ENCODE measurements at places on chromosomes 7 and 10.

- no peak overlapping the region for H3K4me3 ChIP-seq
- no peak for DNase-seq
- H3K36me3 ChIP-seq = peaks cover 2% of the 10 kb centered on the region
These were observed 244.0 kb upstream of the ZWINT start for GRCh38 chr10:56605051-56605450.

DNA sequence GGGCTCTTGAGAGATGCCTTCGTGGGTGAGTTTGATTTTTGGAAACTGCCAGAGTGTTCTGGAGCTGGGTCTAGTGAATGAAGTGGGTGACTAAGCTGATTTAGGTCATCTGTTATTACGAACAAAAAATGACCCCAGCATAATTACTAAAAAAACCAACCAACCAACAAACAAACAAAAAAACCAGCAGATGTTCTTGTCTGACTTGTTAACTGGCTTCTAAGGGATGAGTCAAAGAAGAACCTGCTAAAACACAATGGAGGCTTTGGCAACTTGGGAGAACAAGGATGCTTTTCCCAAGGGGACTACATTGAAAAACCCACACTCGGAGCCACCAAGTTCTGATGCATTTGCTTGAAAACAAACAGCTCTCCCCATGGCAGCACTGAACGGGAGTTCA lies 11.5 kb downstream of the TACR2 start:
- no peak overlapping the region for H3K4me3 ChIP-seq
- H3K27me3 ChIP-seq = no peaks in the 10 kb centered on the region
- H3K36me3 ChIP-seq = peaks cover 47% of the 10 kb centered on the region
- no peak for DNase-seq
- H3K4me1 ChIP-seq = peaks cover 16% of the 10 kb centered on the region
- no peak overlapping the region for H3K27ac ChIP-seq

GRCh38 chr7:158579662-158580646 lies 7.7 kb downstream of the PTPRN2 start:
- H3K36me3 ChIP-seq = no peaks in the 10 kb centered on the region
- H3K4me1 ChIP-seq = no peaks in the 10 kb centered on the region
- DNase-seq = no peak

DNA sequence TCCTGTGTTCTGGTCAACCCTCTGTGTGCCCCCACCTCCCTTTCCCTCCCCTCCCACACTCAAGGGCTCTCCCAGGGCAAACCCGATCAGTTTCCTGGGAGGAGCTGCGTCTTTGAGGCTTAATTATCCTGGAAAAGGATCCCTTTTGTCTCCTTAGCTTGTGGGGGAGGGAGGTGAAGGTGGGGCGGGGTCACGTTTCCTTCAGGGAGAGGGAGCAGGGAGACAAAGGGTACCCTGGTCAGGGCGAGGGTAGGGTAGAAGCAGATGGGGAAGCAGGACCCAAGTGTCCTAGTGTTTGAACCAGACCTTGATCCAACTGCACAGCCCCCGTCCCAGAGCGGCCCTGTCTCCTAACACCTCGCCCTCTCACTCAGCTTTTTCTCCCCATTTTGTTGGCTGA lies 90.1 kb downstream of the HIF1AN start:
- DNase-seq = no peak
- no peaks in the 10 kb centered on the region for H3K36me3 ChIP-seq
- H3K4me1 ChIP-seq = peaks cover 2% of the 10 kb centered on the region
- H3K27ac ChIP-seq = no peak overlapping the region
- H3K27me3 ChIP-seq = peaks cover 83% of the 10 kb centered on the region

DNA sequence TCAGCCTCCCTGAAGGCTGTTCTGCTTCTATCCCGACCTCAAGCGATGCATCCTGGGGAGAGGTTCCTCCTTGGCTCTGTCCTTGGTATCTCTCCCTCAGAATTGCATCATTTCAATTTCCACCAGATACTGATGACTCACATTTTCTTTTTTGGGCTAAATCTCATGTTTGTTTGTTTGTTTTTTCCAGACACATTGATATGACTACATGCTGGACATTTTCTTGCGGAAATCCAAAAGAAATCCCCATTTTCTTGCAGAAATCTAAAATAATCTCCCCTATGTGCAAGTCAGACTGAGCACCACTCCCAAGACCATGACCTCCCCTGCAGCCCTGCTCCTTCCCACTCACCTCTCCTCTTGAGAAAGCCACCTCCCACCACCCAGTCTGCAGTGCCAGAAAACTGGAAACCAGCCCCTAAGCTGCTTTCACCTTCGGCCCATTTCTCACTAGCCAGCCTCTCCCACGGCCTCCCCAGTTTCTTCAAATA lies 260.2 kb upstream of the PRKCQ start:
- DNase-seq = no peak
- H3K27me3 ChIP-seq = peaks cover 25% of the 10 kb centered on the region
- H3K4me3 ChIP-seq = no peak overlapping the region

DNA sequence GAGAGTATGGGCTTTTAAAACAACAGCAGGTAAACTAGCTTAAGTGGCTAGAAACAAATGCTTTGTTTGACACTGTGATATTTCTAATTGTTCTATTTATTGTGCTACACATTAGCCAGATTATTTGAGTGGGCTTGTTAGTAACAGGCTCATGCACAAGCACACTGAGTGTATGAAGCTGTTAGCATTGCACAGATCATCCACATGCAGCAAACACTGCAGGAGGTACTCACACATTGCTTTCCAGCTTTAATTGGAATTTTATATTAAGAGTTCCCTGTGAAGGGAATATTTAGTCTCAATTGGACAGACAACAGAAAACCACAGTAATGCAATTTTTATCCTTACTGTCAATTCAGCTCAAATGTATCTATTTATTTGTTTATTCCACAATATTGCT lies 92.9 kb upstream of the ZNF804B start:
- H3K27ac ChIP-seq = no peak overlapping the region
- no peaks in the 10 kb centered on the region for H3K4me1 ChIP-seq
- no peaks in the 10 kb centered on the region for H3K27me3 ChIP-seq
- H3K4me3 ChIP-seq = no peak overlapping the region
- H3K36me3 ChIP-seq = peaks cover 4% of the 10 kb centered on the region

GRCh38 chr10:130138479-130138866 lies 2.3 kb downstream of the GLRX3 start:
- H3K4me1 ChIP-seq = peaks cover 40% of the 10 kb centered on the region
- H3K27ac ChIP-seq = peak overlapping the region; percentile 35
- no peak overlapping the region for H3K4me3 ChIP-seq
- no peak for DNase-seq
- peaks cover 9% of the 10 kb centered on the region for H3K36me3 ChIP-seq

DNA sequence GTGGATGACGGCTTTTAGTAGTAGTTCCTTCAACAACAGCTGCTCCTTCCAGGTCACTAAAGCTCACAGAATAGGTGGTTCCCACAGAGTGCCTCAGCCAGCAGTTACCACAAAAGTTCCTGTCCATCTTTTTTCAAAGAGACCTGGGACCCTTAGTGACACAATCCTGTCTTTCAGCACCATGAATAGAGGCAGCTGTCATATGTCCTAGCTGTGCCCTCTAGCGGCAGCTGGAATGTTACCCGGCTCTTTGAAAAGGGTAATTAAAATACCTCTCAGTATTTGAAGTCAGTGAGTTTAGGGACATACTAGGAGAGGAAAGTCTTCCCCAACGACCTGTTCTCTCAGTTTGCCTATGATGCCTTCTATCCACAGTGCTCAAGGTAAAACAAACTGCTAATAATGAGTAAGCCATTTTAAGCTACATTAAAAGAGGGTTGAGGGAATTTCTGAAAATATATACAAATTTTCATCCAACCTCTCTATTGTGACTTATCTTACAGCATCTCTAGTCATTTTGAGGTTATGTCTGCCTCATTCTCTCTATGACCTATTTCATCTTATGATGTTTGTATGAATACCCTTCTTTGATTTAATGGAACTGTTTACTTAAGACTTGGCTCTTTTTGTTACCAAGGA lies 290.8 kb downstream of the NXPH1 start:
- H3K27me3 ChIP-seq = no peaks in the 10 kb centered on the region
- no peaks in the 10 kb centered on the region for H3K36me3 ChIP-seq
- H3K4me3 ChIP-seq = no peak overlapping the region

DNA sequence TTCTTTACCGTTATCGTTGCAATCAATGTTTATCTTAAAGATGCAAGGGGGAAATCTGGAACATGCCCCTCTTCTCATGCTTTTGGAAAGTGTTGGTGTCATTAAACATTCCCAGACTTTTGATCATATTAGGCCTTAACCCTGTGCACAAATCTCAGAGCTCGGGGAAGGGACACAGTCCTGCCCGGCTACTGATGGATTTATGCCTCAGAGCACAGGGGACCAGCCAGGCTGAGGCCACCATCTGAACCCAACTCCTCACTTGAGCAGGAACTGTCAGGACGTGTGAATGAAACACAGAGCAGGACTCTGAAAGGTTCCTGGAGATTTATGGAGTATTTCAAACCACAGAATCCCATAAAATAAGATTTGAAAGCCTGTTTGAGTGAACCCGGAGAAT lies 132.0 kb upstream of the CXCL12 start:
- no peak for DNase-seq
- no peaks in the 10 kb centered on the region for H3K27me3 ChIP-seq
- H3K4me1 ChIP-seq = no peaks in the 10 kb centered on the region
- H3K36me3 ChIP-seq = peaks cover 2% of the 10 kb centered on the region
- H3K27ac ChIP-seq = no peak overlapping the region
- no peak overlapping the region for H3K4me3 ChIP-seq

GRCh38 chr7:127437241-127437640 lies 44.7 kb upstream of the ZNF800 start:
- H3K4me1 ChIP-seq = no peaks in the 10 kb centered on the region
- H3K27me3 ChIP-seq = peaks cover 20% of the 10 kb centered on the region
- no peak for DNase-seq
- no peak overlapping the region for H3K4me3 ChIP-seq

GRCh38 chr7:27122077-27122910 lies 8.3 kb downstream of the HOXA4 start:
- no peak overlapping the region for H3K27ac ChIP-seq
- H3K27me3 ChIP-seq = peaks cover 34% of the 10 kb centered on the region
- DNase-seq = no peak
- H3K4me1 ChIP-seq = no peaks in the 10 kb centered on the region
- H3K4me3 ChIP-seq = no peak overlapping the region
- peaks cover 3% of the 10 kb centered on the region for H3K36me3 ChIP-seq

- DNase-seq = no peak
- H3K36me3 ChIP-seq = no peaks in the 10 kb centered on the region
- no peak overlapping the region for H3K27ac ChIP-seq
- no peak overlapping the region for H3K4me3 ChIP-seq
- no peaks in the 10 kb centered on the region for H3K4me1 ChIP-seq
These were observed 167.6 kb downstream of the CXCL12 start for GRCh38 chr10:44217274-44217820.

- no peak overlapping the region for H3K27ac ChIP-seq
- H3K4me1 ChIP-seq = no peaks in the 10 kb centered on the region
- DNase-seq = no peak
- H3K27me3 ChIP-seq = no peaks in the 10 kb centered on the region
- no peak overlapping the region for H3K4me3 ChIP-seq
These were observed 36.3 kb downstream of the GARS1 start for GRCh38 chr7:30630986-30631385.

DNA sequence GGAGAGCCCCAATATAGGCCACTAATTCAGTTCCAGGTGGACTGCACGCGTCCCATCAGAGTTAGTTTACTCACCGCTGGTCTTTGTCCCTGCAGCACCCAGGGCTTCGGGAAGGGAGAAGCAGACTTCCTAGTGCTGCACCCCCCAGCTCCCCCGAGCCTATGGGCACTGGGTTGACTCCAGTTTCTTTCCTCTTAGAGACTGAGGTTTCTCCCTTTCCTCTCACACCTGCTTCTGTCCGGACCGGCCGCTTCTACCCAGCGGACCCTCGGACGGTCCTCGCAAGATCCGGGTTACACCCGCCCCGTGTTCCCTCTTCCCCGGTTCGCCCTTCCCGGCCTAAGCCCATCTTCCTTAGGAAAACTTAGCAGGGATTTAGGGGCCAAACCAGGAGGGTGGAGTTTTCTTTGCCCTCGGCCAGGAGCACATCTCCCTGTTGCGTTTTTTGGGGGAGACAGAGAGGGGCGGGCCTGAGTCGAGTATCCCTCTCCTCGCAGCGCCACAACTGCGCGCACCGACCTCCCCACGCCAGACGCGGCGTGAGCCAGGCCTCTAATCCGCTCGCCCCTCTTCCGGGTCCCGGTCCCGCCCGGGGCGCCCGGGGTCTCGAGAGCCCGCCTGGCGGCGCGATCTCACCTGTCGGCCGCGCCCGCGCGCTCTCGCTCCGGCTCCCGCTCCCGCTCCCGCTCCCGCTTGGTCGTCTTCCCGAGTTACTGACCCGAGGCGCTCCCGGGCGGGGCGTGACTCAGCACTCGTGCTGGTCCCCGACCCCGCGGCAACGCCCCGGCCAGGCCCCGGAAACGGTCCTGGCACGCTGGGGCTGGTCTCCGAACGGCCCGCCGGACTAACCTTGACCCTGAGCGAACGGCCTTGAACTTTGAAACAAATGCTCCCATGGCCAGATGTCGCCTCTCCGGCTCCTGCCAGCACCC lies at the start of gene AIFM2:
Gene AIFM2 (minus strand): TSS at position 728 of the 932 bp plus-strand sequence. CDS start 8,741 bp downstream, outside the sequence.
- H3K4me1 ChIP-seq = peaks cover 39% of the 10 kb centered on the region
- H3K4me3 ChIP-seq = peak within 1 kb of the TSS; percentile 88

- H3K27ac ChIP-seq = no peak overlapping the region
- no peak overlapping the region for H3K4me3 ChIP-seq
- peaks cover 33% of the 10 kb centered on the region for H3K27me3 ChIP-seq
- no peaks in the 10 kb centered on the region for H3K36me3 ChIP-seq
- H3K4me1 ChIP-seq = no peaks in the 10 kb centered on the region
These were observed 2.0 kb upstream of the NRAP start for GRCh38 chr10:113665806-113666354.

- peaks cover 9% of the 10 kb centered on the region for H3K27me3 ChIP-seq
- DNase-seq = no peak
- no peak overlapping the region for H3K27ac ChIP-seq
- H3K4me3 ChIP-seq = no peak overlapping the region
- peaks cover 4% of the 10 kb centered on the region for H3K4me1 ChIP-seq
These were observed 105.3 kb upstream of the FAM20C start for GRCh38 chr7:87047-87446.

- no peak overlapping the region for H3K4me3 ChIP-seq
- H3K27ac ChIP-seq = no peak overlapping the region
- H3K4me1 ChIP-seq = no peaks in the 10 kb centered on the region
- DNase-seq = no peak
- H3K27me3 ChIP-seq = no peaks in the 10 kb centered on the region
These were observed 150.5 kb upstream of the IGFBP3 start for GRCh38 chr7:46071601-46072000.

- no peak for DNase-seq
- no peaks in the 10 kb centered on the region for H3K4me1 ChIP-seq
- H3K4me3 ChIP-seq = no peak overlapping the region
- H3K27me3 ChIP-seq = peaks cover 16% of the 10 kb centered on the region
- no peak overlapping the region for H3K27ac ChIP-seq
- H3K36me3 ChIP-seq = peaks cover 3% of the 10 kb centered on the region
These were observed 18.4 kb upstream of the PON1 start for GRCh38 chr7:95342642-95343307.

DNA sequence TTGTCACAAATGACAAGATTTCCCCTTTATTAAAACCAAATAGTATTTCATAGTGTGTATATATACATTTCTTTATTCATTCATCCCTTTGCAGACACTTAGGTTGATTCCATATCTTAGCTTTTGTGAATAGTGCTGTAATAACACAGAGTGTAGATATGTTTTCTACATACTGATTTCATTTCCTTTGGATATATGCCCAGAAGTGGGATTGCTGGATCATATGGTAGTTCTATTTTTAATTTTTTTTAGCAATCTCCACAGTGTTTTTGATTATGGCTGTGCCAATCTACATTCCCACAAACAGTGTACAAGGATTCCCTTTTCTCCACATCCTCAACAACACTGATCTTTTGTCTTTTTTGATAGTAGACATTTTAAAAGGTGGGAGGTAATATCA lies 46.4 kb downstream of the CSTF2T start:
- H3K27ac ChIP-seq = no peak overlapping the region
- H3K4me3 ChIP-seq = no peak overlapping the region
- no peaks in the 10 kb centered on the region for H3K36me3 ChIP-seq
- no peak for DNase-seq

- no peak for DNase-seq
- peaks cover 57% of the 10 kb centered on the region for H3K36me3 ChIP-seq
- H3K27ac ChIP-seq = peak overlapping the region; percentile 97
- H3K4me1 ChIP-seq = peaks cover 14% of the 10 kb centered on the region
These were observed 672 bp downstream of the LFNG start for GRCh38 chr7:2520131-2520760.
